Posterior vena cava (tissue), 2 donors: ENCODE measurements at places on chromosomes 12 and 14.

GRCh38 chr14:37447883-37448391 lies 147.1 kb downstream of the FOXA1 start:
- no peak for DNase-seq

DNA sequence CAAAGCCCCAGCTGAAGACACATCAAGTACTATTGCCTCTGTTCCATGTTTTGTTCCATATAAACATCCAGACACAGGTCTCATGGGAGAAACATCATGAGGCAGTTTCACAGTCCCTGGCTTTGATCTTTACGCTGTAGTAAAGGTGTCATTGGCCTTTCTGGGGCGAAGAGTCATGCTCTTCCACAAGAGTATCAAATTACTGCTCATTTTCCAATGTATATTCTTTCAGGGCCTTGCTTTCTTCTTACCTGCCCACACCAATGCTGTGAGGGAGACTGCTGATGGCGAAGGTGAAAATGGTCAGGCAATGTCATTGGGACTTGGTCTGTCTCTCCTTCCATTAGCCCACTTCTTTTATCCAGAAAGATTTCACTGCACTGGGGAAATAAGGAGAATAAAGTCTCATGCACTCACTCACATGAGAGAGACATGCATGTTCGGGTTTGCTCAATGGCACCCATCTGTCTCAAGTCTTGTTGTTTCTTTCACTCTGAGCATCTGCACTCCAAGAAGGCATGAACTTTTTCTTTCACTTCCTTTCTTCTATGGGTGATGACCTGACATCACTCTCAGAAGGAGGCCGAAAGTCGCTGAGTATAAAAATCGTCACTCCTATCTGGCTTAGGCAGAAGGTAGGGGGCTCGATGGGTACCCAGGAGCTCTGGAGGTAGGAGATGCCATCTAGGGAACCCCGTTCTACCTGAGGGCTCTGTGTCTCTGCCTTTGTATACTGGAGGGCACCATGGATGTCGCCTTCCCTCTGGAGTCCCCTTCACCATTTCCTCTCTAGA lies 1.3 kb upstream of the JDP2 start:
- DNase-seq, result no peak

GRCh38 chr14:105881021-105881930 lies 354.9 kb downstream of the TMEM121 start:
- peak; percentile 76 for DNase-seq

DNA sequence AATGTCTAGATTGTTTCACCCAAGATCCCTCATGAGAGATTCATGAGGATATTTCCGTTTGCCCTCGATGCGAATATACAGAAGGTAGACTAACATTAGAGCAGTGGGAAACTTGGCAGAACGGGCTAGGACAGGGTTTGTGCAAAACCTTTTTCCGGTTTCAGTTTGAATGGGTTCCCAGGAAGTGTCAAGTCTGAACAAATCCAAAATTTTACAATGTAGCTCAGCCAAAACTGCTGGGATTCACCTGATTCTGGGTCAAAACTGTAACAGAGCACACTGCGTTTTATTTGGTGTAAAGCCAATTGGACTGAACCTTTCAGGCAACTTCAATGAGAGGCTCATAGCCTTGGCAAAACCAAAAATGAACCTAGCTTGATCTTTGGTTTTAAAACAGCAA lies 337.8 kb upstream of the DIO2 start:
- no peak for DNase-seq

DNA sequence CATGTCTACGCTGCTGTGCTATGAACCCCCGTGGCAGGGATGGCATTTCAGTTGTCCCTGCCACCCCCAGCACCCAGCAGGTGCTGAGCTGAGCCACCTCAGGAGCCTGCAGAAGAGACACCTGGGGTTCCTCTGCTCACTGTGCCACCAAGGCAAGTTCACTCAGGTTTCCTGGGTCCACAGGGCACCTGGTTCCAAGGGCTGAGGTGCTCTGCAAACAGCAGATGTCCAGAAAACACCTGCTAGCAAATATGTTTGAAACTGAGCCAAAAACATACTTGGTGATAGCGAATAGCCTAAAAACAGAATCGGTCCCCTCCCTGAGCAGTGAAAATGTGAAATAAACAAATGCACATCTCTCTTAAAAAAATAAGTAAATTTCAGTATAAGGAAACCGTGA lies 35.6 kb upstream of the GPR68 start:
- DNase-seq, result peak; percentile 37

- DNase-seq, result no peak
Observed at GRCh38 chr14:101947577-101947903, 16.8 kb upstream of the DYNC1H1 start.

DNA sequence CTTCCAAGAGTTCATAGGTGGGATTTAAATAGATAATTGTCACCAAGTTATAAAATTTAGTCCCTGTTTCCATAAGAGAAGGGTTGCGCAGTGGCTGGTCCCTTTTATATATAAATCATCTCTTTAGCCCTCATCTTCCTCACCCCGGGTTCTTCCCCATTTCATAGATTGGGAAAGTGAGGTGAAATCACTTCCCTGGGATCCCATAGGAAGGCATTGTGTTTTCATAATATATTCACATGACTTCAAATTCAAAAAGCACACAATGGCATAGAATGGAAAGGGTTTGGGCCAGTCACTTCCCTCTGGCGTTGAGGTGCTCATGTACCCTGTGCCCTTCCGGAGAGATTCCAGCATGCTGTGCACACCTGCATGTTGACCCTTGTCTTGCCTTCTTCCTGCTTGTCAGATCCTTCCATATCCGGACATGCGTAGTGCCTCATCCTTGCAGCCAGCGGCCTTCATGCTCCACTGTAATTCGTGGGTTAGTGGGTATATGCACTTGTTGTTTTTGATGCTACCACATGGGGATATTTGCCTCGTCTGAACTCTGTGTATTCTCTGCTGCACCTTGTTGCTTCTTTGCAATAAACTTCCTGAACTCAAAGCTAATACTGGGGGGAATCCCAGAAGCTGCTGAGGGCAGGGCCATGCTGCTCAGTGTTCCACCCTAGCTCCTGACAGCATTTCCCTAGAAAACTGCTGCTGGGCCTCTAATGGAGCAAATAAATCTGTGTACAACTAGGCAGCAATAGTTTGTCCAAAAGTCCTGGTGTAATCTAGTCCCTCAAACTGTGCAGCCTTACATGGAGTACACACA lies 59.6 kb downstream of the ANAPC7 start:
- no peak for DNase-seq

DNA sequence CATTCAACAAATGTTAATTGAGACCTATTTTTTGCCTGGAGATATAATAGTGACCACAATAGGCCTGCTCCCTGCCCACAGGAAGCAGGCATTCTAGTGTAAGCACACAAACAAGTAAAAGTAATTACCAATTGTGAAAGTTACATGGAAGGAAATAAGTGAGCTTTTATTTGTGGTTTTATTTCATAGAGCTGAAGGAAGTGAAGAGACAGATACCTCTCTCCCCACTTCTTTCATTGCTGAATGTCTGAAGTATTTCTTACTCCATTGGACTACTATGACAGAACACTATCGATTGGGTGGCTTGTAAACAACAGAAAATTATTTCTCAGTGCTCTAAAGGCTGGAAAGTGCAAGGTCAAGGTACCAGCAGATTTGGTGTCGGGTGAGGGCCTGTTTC lies 183.5 kb downstream of the PRKCH start:
- no peak for DNase-seq

DNA sequence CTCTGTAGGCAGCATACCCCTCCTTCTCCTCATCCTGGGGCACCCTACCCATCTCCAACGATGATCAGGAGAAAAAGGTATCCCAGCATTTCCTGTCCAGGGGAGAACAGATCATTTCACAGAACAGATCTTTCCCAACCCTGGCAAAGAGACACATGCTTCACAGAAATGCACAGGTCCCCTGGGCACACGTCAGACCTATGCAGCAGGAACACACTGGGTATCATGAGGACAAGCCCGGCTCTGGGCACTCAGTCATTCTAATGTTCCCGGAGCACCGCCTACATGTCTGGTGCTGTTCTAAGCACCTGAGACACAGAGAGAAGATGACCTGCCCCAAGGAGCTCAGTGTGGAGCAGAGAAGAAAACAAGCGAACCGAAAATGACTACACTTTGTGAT lies 56.2 kb downstream of the ACTN1 start:
- no peak for DNase-seq

- DNase-seq, result no peak
Observed at GRCh38 chr12:129651951-129652350, 251.9 kb downstream of the TMEM132D start.

DNA sequence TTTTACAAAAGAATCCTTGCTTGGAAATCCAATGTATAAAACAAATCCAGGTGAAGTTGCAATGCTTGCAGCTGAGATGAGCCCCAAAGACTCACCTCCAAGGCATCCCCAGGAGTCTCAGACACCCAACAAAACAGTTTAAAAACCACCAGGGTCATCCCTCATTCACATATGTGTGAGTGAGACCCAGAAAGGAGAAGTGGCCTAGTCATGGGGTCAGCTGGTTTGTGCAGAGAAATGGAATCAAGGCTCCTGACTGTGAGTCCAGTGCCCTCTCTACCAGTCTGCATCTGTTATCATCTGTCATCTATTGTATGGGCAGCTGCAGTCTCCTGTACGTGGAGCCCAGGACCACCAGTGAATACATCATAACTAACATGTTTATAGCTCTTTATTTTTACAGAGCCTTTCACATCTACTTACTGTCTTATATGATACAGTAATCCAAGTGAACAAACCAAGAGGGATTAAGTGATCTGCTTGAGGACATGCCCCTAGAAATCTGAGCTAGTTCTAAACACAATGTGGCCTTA lies 27.1 kb downstream of the PLEKHG7 start:
- no peak for DNase-seq

- no peak for DNase-seq
Observed at GRCh38 chr12:27899151-27899661, 73.3 kb downstream of the PTHLH start.

DNA sequence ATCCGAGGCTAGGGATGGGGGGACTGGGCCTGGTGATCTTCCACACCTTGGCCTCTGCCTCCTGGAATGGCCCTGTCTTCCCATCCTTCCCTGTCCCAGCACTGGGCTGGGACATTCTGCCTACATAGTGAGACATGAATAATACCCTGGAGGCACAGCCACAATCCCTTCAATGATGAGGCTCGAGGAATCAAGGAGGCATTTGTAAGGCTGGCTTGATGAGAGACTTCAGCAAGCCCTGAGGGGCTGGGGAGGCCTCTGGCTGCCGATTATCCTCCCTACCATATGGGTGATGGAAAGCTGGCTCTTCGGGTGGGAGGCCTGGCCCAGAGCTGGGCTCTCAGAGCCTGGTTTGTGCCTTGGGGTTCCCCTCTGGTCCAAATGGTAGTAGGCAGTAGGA lies 92.5 kb downstream of the CALM1 start:
- no peak for DNase-seq

- DNase-seq, result peak; percentile 30
Observed at GRCh38 chr12:108905725-108906124, 25.8 kb downstream of the DAO start.

GRCh38 chr12:78101946-78102635 lies 271.4 kb downstream of the NAV3 start:
- no peak for DNase-seq

GRCh38 chr12:40312982-40313576 lies 88.3 kb downstream of the LRRK2 start:
- no peak for DNase-seq

DNA sequence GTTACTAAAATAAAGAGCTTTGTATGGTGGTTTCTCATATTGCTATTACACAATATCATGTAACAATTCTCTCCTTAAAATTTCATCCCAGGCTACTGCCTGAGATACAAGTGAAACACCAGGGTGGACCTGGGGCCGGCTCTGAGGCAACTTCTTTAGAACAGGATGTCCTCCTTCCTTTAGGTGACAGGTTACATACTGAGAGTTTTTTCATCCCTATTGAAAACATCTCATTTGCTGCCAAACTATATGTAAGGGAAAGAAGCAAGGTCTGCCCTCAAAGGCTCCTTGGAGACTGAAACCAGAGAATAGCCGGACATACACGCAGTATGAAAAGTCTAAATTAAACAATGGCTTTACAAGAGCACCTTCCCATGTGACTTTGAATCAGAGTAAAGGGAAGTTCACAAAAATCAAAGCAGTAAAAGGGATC lies 139.9 kb downstream of the DUSP6 start:
- DNase-seq, result peak; percentile 72

GRCh38 chr12:44999355-44999754 lies 51.5 kb downstream of the DBX2 start:
- DNase-seq, result no peak

DNA sequence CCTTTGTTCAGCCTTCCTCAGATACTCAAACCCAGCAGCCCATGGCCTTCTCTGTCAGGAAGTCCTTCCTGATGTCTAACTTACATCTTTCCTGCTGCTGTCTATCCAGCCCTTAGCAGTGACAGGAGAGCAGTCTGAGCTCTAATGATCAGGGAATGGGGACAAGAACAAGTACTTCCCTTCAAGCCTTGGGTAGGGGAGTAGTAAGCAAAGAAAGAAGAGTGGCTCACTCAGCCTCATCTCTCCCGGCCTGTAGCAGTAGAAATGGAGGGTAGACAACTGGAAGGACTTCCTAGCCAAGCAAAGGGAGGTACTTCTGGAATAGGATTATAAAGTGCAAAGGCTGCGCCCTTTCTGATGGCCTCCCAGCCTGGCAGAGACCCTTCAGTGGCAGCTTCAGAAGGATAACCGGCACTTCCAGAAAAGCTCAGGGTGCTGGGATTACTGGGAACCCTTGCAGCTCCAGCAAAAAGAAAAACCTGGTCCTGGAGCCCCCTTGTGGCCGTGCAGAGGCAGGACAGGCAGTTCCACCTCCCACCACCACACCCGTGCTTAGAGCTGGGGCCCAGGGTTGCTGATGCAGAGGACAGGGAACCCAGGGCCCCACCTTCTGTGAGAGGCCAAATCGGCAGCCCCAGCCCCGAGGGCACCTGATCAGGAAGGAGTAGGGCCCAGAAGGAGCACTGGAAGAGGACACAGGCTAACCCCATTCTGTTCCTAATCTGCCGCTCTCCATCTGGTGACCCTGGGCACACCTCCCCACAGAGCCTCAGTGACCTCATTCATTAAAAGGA lies 12.4 kb upstream of the SMUG1 start:
- DNase-seq, result peak; percentile 88

GRCh38 chr12:68977335-68977734 lies 44.4 kb upstream of the CPM start:
- DNase-seq, result no peak

DNA sequence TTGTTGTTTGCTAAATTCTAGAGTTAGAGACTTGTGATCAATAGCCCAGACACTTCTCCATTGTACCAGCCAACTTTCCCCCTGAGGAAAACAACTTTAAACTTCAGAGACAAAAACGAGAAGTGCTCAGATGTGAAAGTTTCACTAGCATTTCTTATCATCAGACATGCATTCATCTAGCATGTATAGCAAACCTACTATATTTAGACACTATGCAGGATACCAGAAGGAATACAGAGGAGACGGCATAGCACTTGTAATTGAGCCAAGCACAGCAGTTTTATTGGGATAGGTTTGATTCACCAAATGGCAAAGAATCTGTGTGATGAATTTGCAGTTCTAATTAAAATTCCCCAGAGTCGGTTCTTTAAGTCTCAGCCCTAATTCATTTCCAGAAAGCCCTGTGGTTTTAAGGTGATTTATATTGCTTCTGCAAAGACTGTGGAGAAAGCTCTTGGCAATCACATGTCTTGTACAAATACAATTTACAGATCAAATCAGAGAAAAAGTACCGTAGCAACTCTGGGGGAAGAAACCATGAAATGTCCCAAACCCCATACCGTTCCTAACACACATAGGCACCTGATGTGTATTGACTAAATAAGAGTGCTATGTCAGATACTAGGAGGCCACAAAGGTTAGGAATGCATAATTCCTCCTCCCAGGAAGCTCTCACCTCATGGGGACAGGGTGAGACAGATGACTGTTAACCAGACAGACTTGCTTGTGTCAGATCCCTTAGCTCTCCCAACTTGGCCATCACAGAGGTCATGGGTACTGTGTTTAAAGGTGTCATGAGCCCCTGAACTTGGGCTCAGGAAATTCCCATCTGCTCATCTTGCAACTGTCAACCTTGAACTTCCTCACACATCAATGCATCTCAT lies 69.6 kb upstream of the KRAS start:
- no peak for DNase-seq
